Myometrial cell (primary cell): ENCODE measurements at places on chromosomes 7 and 10. TPM values are rescaled to one million over a fixed set of nuclear protein-coding genes. Genes with fewer than 3 reads are reported as not detected.

The AIFM2 gene
- 6.6 and 8.2 TPM in 2 replicates for total RNA-seq

The LRIT1 gene
- total RNA-seq = not detected in 2 replicates

The POLR2J2 gene
- not detected in 2 replicates for total RNA-seq

The TSPAN33 gene
- total RNA-seq = 1.2 and 2.6 TPM in 2 replicates

The PRKCQ gene
- total RNA-seq = not detected in 2 replicates

The SHH gene
- not detected in 2 replicates for total RNA-seq

The CXCL12 gene
- 76.7 and 93.0 TPM in 2 replicates for total RNA-seq

The WEE2 gene
- not detected in 2 replicates for total RNA-seq
